ENCODE measurements at places on chromosomes 3 and 15. TPM values are rescaled to one million over a fixed set of nuclear protein-coding genes. Genes with fewer than 3 reads are reported as not detected.

PLA2G4E gene
- polyA plus RNA-seq = not detected

AMIGO3 gene
- polyA plus RNA-seq = 8.0 TPM

OIP5 gene
- polyA plus RNA-seq = 0.92 TPM

SERINC4 gene
- 0.38 TPM for polyA plus RNA-seq

ANP32A gene
- polyA plus RNA-seq = 190 TPM

PLCB2 gene
- 7.4 TPM for polyA plus RNA-seq

ST8SIA2 gene
- 38.9 TPM for polyA plus RNA-seq
